ENCODE measurements at places on chromosomes 6 and 20. TPM values are rescaled to one million over a fixed set of nuclear protein-coding genes. Genes with fewer than 3 reads are reported as not detected.

DNA sequence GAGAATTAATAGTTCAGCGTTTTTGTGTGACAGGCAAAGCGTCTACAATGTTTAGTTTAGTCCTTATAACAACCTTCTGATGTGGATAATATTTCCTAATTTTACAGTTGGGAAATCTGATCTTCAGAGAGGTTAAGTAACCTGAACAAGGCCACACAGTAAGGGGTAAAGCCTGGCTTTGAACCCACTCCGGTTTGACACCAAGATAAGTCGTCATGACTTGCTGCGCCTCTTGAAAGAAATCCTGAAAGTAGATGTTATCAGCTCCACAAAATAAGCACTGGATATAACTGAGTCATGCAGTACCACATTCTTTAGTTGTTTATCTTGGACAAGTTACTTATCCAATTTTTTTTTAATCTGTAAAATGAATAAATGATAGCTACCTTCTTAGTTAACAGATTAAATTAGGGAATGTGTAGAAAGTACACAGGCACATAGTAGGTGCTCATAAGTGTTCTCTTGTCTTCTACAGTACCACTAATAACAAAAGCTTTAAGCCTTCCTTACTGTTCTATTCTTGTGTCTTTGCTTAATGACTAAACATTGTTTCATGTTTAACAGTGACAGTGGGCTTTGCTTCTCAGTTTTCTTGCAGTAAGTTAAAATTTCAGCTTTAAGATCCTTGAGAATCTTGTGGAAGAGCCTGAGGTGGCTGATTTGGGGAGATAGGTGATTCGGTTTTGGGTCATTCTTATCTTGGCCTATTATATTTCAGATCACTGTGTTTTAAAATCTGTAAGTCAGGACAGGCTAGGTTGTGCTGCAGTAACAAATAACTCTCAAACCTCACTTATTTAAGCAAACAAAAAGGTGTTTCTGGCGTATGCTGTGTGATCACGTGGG is 2.1 kb downstream of the HIVEP1 start:
- no peak for DNase-seq

DNA sequence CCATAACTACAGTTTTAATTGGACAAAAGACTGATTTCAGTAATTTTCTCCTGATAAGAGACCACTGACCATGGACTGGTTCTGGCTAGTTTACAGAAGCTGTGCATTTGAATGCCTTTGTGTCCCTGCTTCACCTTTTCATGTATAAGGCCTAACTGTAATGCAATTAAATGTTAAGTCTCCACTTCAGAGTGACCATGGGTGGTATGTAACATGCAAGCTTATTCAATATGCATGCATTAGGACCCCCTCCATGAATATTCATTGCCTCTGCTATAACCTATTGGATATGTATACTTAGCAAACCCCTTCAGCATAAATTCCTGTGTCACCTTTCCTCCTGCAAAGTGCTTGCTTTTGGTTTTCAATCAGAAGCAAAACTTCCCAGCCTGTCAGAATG is 2.2 kb downstream of the UBD start:
- no peak for DNase-seq

GRCh38 chr6:17919496-17919895 is 67.9 kb downstream of the KIF13A start:
- DNase-seq, result no peak

DNA sequence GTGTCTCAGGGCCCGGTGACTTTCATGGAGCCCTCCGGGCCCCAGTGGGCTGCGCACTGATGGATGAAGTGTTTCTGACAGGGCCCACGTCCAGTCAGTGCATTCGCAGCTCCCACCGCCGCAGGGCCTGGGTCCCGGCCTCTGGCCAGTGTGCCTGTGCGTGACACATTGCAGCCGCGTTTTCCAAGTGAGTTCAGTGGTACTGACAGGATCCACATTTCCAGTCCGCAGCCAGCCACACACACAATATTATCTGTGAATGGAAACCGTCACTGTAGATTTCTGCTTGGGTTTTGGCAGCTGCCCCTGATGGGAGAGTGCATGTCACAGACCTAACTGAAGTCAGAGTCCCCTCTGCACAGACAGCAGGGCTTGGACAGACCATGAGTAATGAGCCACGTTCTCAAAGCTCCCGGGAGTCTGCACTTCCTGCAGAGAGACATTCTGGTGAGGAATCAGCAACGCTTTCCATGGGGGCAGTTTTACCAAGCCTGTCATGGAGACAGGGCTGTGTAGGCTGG is 171.4 kb downstream of the MYLK4 start:
- peak; percentile 61 for DNase-seq

DNA sequence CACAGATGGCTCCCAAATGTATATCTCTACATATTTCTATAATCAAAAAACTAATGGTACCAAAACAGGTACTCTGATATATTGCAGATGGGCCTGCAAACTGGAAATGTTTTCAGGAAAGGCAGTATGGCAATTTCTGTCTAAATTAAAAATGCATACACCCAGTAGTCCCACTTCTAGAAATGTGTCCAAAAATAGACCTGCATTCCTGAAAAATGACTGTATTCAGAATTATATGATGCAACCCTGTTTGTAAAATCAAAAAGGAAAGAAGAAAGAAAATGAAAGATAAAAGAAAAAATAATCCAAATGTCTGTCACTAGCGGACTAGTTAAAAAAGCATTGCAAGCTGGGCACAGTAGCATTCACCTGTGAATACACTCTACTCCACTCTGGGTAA is 12.9 kb upstream of the MICB start:
- DNase-seq, result no peak

DNA sequence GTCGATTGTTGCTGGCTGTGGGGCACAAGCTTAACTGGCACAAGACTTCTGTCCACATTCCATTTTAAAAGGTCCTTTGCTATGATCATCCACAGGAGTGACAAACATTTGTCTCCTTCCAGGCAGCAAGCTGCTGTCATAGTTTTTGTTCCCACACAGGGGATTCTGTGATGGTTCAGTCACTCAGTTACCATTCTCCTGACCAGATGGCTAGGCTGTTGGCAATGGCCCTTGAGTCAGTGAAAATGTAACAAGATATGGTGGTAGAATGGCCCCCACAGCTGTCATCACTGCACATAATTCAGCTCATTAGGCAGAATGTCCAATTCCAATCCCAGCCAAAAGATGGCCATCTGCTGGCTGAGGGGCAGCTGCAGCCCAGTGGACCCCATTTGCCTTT is 13.7 kb downstream of the BPIFA1 start:
- no peak for DNase-seq

DNA sequence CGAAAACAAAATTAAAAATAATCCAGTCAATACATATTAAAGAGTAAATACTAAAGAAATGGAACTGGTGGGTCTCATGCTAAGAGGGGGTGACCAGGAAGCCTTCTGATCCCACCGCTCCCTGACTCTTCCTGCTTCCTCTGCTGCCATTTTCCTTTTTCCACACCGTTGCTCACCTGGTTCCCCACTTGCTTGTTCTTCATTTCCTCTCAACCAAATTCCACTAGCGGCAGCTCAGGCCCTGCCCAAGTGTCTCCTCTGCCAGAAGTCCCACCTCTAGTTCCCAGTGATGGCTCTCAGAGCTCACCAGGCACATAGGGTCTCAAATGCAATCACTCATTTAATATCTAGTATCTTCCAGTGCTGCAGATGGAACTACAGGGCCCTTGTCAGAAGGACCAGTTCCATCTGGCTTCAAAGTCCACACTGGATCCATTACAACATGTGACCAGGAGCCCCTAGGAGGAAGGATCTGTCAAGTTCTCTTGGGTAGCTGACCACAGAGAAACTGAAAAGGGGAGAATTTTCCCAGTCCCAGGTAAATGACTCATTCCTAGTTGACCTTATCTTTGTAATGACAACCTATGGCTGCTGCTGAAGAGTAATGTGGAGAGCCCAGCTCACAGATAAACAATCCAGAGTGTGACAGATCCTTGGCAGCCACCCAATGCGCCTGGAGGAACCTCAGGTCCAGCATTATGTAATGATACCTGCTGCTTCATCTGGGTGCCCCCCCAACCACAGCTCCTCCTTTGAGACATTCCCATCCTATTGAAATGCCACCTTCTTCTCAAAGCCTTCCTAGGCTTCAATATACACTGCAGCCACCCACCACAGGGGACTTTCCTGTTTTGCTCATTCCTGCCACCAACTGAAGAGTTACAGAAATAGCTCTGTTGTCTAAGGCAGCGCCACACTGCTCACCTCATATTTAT is 38.2 kb downstream of the ELMO2 start:
- no peak for DNase-seq

GRCh38 chr20:6407163-6407562 is 284.3 kb upstream of the FERMT1 start:
- DNase-seq, result no peak

GRCh38 chr20:48665785-48666184 is 162.0 kb downstream of the PREX1 start:
- no peak for DNase-seq

GRCh38 chr20:10115021-10115420 is 80.2 kb downstream of the ANKEF1 start:
- DNase-seq, result no peak

- no peak for DNase-seq
Measured at GRCh38 chr20:52150440-52151258, 40.9 kb downstream of the ZFP64 start.

GRCh38 chr6:54058236-54058635 is 53.0 kb upstream of the MLIP start:
- DNase-seq, result no peak

- DNase-seq, result no peak
Measured at GRCh38 chr6:29696147-29697125, 15.5 kb upstream of the ZFP57 start.

DNA sequence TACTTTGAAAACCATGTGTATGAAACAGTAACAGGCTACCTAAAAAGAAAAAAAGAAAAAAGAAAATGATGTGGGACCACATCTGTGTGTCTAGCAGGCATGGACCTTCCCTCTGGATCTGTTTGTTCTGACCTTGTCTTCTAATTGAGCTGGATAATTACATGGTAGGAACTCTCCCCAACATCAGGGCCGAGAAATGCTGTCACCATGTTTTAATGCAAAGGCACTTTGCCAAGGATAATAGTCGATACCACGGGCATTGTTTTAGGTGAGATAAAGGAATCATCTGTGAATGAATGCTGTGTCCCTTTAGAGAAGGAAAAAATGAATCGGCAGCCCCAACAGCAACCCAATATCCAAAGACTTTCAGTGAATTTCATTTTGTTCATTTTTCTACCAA is 149.1 kb downstream of the ZDHHC14 start:
- no peak for DNase-seq

DNA sequence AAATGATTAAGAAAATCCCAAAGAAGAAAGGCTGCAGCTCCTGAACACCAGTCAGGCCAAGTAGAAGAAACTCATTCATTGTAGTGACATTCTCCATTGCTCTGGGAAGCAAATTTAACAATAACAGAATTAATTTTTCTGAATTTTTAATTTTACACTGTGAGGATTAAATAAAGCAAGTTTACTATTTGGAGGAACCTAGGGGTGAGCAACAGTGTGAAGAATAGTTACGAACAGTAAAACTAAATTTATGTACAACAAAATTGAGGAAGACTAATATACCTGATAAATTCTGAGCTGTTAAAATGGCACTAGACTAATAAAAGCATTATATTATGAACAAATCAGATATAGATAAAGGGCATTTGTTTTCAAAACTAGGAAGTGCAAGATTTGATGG is at the start of gene OR12D3:
Gene OR12D3, minus strand, starts transcription at position 101 of the 400 bp plus-strand sequence. Its CDS starts 4 bp downstream, at position 97.
- no peak for DNase-seq

DNA sequence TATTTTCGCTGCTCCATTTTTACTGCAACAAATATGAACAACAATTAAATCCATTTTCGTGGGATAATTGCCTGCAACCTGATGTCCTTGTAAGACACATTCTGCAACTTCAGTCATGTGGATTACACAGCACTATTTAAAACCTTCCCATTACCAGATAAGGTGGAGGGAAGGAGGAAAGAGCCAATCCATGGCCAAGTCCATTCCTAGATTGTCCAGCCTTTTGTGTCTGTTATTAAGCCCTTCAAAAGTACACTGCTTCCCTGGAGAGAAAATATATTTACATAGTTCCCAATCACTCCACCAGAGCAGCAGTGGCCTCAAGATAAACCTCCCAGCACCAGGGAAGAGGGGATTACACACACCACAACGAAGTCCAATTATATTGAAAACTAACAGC is 347.9 kb downstream of the CDH26 start:
- no peak for DNase-seq

DNA sequence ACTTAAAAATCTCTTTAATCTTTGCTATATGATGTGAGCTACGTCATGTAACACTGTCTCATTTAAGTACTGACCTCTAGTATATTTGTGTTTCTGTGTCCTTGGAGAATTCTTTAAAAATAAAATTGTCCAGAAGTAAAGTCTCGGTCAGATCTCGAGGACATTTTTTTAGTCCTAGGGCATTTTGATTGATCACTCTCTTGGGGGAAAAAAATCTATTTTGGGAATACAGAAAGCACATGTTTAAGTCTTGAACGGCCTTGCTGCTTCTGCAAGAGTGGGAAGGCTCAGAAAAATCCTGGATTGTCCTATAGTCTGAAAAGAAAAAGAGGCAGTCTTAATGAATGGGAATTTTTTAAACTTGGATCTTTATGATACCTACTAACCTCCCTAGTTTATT is 234.3 kb downstream of the UTRN start:
- no peak for DNase-seq

GRCh38 chr6:20117474-20117873 is 94.8 kb downstream of the MBOAT1 start:
- no peak for DNase-seq

DNA sequence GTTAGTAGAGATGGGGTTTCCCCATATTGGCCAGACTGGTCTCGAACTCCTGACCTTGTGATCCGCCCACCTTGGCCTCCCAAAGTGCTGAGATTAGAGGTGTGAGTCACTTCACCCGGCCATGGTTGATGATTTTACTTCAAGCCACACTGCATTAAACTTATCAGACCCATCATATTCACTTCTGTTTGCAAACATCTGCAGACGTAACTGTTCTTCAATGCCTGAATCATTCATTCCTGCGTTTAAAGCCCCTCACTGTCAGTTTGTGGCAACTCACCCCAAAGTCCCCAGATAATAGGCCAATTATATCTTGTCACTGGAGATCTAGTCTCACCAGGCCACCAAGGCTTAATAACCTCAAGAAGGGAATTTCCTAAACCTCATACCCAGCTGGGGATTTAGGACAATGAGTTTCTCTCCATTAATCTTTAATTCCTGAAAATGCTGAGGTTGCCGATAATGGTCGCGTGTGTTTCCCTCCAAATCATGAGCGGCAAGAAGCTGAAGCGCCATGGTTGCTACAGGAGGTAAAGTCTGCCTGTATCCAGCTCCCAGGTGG is 229.6 kb downstream of the LY86 start:
- DNase-seq, result no peak

XKR7 gene
- 0.06 TPM for total RNA-seq

CAGE1 gene
- total RNA-seq, result not detected

RAET1L gene
- total RNA-seq, result not detected

FRK gene
- 7.4 TPM for total RNA-seq

KHDC1L gene
- not detected for total RNA-seq

C4B gene
- 162 TPM for total RNA-seq
